ENCODE measurements at places on chromosomes 16 and 17.

GRCh38 chr17:34981538-34982241 lies 1.4 kb downstream of the LIG3 start:
- DNase-seq, result no peak

GRCh38 chr17:68455901-68456338 lies 1.4 kb downstream of the WIPI1 start:
- no peak for DNase-seq

DNA sequence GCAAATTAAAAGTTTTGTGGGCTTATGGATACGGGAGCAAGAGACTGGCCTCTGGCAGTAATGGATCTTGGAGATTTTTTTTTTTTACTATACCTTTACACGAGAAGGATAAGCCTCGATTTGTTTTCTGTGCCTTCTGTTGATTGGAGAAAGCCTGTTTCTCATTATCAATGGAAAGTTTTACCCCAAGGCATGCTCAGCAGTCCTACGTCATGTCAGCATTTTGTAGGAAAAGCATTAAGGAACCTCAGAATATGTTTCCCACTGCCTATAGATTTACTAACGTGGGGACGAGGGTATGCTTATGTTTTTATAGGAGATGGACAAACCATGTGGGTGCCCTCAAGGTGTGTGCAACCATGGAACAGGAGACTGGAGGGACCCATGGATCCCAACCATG lies 26.8 kb downstream of the CD300LG start:
- no peak for DNase-seq

DNA sequence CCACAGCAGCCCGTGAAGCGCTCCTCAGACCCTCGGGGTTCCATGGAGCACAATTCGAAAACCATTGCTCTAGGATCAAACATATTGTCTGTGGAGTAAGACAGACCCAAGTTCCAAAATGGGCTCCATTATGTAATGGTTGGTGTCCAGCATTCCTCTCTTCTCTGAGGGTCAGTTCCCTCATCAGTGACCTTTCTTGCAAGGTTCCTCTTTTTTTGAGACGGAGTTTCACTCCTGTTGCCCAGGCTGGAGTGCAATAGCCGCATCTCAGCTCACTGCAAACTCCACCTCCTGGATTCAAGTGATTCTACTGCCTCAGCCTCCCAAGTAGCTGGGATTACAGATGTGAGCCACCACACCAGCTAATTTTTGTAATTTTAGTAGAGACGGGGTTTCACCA lies 28.4 kb downstream of the PLXDC1 start:
- DNase-seq, result no peak

- peak; percentile 89 for DNase-seq
These were observed 94.6 kb downstream of the RGS9 start for GRCh38 chr17:65231662-65232335.

DNA sequence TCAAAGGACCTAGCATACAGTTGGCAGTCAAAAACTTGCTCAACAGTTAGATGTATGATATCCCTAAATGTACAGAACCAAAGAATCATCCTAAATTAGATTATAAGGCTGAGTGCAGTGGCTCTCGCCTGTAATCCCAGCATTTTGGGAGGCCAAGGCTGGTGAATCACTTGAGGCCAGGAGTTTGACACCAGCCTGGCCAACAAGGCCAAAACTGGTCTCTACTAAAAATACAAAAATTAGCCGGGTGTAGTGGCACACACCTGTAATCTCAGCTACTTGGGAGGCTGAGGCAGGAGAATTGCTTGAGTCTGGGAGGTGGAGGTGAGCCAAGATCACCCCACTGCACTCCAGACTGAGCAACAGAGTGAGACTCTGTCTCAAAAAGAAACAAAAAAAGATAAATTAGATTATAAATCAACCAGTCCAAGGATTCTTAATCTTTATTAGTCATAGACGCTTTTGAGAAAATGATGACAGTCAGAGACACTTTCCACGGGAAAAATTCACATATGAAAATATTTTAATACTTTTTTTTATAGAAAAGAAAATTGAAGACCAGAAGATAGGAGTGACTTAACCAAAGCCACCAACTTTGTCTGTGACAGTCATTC lies 77.6 kb downstream of the MMD start:
- DNase-seq, result no peak

DNA sequence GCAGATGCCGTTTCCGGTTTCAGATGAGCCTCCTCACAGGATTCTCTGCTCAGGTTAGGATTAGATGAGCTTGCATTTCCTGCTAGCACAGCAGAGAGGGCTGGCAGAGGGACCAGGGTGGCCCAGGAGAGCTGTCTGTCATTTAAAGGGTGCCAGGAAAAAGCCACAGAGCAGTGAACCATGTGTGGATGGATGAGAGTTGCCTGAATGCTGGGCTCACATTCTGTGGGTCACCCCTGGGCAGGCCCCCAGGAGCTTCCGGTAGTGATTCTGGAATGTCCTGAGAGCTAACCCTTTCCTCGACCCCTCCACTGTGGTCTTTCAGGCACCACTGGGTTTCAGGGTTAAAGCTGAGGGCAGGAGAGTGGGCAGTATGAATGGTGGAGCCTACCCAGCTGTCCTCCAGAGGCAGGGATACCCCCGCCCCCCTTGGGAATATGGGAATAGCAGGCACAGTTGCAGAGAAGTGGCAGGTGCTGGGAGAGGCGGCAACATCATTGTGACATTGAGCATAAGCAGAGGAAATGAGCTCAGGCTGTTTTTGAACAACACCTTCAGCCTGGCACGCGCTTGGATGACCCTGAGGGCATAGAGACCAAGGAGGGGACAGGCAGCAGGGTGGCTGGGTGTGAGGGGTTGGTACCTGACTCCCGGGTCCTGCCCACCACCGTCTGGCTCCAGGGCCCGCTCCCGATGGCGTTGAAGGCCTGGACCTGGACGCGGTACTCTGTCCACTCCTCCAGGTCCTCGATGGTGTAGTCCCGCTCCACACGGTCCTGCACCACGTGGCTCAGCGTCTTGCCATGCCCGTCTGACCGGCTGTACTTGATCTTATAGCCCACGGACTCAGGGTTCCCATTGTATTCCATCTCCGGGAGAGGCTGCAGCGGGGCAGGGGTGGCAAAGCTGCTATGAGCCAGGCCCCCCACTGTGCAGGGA lies 83.0 kb upstream of the CDC42EP4 start:
- peak; percentile 37 for DNase-seq

DNA sequence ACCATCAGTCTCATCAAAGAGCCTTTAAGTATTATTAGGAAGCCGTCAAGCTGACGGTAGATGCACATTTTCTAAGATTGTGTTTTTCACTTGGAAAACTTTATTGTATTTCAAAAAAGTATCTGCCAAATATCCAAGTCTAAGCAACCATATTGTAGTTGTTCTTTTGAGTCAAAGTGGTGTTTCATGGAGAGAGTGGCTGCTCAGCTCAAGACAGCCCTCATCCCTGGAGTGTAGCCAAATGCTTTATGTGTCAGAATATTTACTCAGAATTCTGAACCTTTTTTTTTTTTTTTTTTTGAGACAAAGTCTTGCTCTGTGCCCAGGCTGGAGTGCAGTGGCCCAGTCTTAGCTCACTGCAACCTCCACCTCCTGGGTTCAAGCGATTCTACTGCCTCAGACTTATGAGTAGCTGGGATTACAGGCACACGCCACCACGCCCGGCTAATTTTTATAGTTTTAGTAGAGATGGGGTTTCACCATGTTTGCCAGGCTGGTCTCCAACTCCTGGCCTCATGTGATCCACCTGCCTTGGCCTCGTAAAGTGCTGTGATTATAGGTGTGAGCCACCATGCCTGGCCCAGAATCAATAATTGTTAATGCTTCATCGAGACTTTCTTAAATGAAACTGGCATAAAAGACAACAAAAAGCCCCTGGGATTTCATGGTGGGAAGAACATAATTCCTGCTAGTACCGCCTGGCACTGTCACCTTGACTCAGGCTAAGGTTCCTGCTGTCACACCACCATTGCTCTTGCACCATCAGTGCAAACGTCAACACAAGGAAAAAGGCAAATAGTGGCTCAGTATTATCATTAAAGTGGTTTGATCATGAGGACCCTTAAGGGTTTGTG lies 45.5 kb downstream of the PRKCA start:
- DNase-seq, result no peak

- no peak for DNase-seq
These were observed 222.5 kb downstream of the PRKCA start for GRCh38 chr17:66524877-66525276.

- peak; percentile 75 for DNase-seq
These were observed 29.0 kb downstream of the TRPV2 start for GRCh38 chr17:16444258-16444886.

GRCh38 chr16:57392694-57393093 lies 11.9 kb upstream of the CCL17 start:
- no peak for DNase-seq

DNA sequence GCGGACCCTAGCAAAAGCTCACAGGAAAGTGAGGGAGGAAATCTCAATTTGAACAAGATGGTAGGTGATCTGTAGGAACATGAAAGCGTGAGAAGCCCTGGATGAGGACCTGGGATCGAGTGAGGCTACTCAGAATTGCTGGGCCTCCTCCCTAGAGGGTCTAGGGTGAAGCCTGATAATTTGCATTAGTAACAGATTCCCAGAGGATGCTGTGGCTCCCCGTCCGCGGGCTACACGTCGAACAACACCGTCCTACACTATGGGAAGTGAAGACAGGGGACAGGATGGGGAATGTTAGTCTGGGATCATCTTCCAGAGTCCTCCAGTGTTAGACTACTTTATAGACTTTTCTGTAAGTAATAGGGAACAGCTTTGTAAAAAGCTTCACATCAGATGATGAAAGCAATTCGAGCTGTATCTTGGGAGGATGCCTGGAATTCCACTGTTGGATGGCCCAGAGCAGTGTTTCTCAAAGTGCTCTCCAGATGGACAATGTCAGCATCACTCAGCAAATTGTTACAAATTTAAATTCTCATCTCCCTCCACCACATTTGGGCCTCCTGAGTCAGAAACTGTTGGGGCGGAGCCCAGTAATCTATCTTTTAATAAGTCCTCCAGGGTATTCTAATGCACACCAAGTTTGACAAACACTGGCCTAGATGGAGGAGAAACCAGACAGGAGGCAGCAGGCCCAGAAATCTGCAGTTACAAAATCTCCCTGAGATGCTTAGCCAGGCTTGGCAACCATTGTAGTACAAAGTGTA lies 6.5 kb downstream of the FNDC8 start:
- DNase-seq, result no peak

- no peak for DNase-seq
These were observed 28.2 kb downstream of the B9D1 start for GRCh38 chr17:19334331-19334730.

All from H9 (cell line).